Fibroblast of skin of left quadriceps (primary cell): ENCODE measurements at places on chromosomes 6 and 20.

GRCh38 chr20:50245498-50246366, 55.1 kb downstream of the CEBPB start:
- no peak for DNase-seq

DNA sequence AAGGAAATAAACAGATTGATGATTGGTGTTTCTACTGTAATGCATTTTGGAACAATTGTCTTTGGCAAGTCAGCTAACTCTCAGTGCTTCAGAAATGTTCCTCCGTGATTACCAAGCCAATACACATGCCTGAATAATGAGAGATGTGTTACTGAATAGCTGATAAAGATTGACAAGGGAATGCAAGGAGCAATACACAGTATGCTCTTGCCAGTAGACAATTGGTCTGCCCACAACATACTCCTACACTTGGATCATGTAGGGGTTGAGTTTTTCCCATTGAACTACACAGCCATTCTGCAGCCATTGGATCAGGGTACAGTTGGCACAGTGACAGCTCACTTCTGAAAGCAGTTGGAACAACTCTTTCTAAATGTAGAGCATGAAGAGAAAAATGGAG, 5.6 kb upstream of the GJB7 start:
- no peak for DNase-seq

DNA sequence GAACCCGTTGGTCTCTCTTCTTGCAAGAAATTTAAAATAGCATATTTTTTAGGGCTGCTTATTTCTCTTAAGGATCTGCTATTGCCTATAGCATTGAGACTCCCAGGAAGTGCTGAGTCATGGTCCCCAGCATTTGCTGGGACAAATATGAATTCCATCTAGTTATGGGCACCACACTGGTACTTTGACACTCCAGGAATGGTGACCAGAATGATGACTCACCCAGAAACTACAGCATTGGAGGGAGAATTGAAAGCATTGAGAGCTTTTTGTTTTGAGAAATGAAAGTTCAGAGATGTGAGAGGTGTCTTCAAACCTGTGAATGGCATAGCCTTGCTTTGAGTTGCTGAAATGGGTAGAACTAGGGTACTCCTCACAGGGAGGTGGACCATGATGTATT, 699.7 kb downstream of the DHX35 start:
- peak; percentile 5 for DNase-seq

DNA sequence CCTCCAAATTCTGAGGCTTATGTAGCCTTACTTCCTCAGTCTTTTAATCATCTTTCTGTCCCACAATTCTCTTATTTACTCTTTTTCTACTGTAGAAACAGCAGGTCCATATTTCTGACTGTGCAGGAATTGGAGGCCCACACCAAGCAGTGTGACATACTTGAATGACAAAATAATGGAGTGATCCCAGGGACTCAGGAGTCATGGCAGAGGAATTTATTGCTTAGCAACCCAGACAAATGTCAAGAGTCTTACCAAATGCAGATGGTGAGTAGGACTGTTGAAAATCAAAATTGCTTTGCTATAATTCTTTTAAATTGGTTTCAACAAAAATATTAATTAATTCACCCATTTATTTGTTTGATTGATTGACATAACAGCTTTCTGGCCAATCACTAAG, 59.9 kb downstream of the HTR1B start:
- DNase-seq = no peak

DNA sequence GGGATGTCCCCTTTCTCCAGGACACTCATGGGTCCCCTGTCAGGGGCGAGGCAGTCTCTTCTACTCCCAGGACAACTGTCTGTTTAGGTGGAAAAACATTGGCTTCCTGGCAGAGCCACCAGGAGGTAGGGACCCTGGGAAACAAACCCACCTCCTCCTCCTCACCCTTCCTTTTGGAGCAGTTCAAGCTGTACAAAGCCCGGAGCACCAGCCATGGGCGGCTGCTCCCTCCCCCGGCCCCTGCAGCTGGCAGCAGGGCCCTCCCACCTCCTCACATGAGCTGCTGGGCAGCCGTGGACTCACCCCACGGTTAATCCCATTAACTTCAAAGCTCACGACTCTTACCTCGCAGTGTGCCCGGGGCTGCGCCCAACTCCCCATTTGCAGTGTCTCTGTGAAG, 48.6 kb downstream of the CDH4 start:
- DNase-seq = no peak

DNA sequence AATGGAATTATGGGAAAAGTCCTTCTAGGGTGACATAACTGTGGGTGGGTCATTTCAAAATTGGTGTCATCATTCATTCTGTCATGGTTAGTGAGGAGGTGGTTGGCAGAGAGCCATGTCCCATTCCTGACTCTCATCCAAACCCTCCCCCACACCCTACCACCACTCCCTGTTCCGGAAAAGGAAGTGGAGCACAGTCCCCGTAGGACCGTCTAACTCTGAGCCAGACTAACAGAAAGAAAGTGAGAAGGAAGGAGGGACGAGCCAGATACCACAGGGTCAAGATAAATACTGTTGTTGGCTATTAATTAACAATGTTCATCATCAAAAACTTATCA, 4.8 kb downstream of the TRIM10 start:
- DNase-seq = no peak

GRCh38 chr6:119174085-119174445, 95.6 kb upstream of the FAM184A start:
- no peak for DNase-seq

- no peak for DNase-seq
These were observed 1.6 kb downstream of the DBNDD2 start for GRCh38 chr20:45409521-45410272.

- DNase-seq = peak; percentile 90
These were observed 556.6 kb upstream of the CDH4 start for GRCh38 chr20:60695226-60696000.

DNA sequence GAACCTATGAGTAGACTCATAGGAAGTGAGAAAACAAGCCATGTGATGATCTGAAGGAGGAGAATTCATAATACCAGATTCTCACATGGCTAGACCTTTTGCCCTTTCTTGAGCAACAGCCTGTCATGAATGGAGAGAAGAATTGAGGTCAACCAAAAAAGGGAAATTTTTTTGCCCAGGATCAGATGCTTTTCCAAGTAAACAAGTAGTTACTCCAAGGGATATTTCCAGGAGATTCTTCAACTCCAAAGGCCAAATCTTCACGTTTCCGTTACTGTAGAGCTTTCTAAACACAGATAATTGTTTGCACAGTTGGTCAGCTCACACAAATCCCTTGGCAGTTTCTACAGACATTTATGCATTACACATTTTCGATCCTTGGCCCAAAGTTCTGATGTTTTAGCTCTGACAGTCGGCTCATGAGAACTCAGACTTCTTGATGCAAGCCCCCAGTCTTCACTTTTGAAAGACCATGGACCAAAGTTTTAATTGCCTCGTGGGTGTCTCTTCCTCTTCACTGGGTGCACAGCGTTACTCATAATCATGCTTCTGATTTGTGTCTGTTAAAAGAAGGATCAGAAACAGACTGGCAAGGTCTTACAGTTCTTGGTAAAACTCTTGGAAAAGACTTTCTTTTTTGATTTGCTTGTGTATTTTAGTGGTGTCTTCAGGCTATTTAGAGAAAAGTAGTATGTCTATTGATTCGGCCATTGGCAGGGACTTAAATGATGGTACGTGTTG, 115.0 kb downstream of the TSHZ2 start:
- no peak for DNase-seq

DNA sequence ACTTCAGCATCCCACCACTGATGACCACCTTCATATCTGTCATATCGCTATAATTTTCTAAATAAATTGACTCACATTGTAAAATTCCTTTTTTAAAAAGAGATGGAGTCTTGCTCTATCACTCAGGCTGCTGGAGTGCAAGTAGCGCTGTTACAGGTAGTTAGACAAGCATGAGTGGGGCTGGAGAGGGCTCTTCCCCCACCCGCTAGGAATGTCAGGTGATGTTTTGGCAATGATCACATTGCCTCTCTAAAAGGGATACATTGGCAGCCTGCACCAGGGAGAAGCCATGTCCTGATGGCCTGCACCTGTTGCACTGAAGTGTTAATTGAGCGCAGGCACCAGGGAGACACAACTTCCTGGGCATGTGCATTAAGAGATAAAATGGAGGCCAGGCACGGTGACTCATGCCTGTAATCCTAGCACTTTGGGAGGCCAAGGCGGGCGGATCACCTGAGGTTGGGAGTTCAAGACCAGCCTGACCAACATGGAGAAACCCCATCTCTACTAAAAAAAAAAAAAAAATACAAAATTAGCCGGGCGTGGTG, 16.9 kb upstream of the SLC22A16 start:
- no peak for DNase-seq

DNA sequence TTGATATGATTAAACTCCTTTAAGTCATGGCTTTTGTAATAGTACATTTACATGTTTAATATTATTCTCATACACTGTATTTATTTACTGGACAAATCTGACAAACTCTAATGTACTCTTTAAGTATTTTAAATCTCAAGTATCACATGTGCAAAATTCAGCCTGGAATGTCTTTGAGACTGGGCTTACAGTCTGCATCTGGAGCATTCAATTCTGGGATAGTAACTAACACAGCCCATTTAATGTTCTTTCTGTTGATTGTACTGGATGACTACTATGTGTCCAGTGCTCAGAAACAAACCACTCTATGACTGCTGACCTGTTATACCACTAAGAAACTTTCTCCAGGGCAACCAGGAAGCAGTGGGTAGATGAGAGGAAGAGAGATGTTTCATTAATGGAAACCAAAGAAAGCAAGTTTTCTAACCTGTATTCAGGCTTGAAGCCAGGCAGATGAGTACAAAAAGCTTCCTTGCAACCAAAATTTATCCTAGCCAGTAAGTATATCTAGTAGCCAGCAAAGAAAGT, 26.8 kb downstream of the FBXL4 start:
- no peak for DNase-seq

DNA sequence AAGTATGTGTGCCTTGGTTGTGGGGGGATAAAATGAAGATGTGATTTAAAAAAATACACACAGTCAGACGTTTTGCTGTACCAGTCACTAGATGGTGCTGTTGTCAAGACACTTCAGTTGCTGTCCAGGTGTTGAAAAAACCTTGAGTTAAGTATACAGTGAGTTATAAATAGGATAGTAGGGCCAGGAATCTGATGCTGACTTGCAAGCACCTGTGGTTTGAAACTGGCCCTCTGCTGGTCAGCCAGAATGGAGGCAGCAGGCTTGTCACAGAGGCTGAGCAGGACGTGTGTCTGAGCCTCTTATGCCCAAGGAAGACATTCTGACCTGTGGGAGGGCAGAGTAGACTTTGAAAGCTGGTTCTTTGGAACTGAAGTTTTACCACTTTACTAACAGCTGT, 27.8 kb downstream of the RNF8 start:
- no peak for DNase-seq
